ENCODE measurements at places on chromosomes 7 and 10. TPM values are rescaled to one million over a fixed set of nuclear protein-coding genes. Genes with fewer than 3 reads are reported as not detected.

GRCh38 chr7:2006231-2006771 is 226.4 kb downstream of the MAD1L1 start:
- DNase-seq: no peak

GRCh38 chr7:44045226-44046014 is 918 bp downstream of the DBNL start:
- DNase-seq: no peak

- DNase-seq: no peak
Measured at GRCh38 chr7:141838581-141838980, 2.7 kb downstream of the PRSS37 start.

DNA sequence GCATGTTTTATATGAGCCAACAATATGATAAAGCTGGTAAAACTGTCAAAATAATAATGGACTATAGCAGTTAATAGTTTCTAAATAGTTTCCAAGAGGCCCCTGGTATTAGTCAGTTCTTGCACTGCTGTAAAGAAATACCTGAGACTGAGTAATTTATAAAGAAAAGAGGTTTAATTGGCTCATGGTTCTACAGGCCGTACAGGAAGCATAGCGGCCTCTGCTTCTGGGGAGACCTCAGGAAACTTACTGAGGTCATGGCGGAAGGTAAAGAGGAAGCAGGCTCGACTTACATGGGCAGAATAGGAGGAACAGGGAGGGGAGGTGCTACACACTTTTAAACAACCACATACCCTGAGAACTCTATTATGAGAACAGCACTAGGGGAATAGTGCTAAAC is 104.6 kb downstream of the PPP1R9A start:
- DNase-seq: no peak

GRCh38 chr7:116706668-116707126 is 34.7 kb downstream of the MET start:
- DNase-seq: no peak

- no peak for DNase-seq
Measured at GRCh38 chr10:102682416-102682815, 31.8 kb downstream of the ARL3 start.

- no peak for DNase-seq
Measured at GRCh38 chr7:107591421-107591820, 11.4 kb downstream of the BCAP29 start.

GRCh38 chr7:35313575-35313974 is 59.7 kb upstream of the TBX20 start:
- DNase-seq: no peak

DNA sequence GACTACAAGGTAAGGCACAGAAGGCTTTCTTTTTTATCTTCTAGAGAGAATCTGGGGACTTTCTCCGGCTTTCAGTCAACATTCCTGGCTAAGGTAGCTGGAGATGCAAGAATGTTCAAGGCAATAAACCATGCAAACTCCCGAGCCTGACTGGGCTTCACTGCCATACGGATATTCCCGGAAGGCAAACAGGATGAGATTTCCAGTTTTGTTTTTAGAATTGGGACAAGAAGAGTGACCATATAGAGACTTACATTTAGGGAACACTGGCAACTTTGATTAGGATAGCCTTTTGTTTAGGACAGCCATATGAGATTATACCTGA is 269 bp downstream of the CALD1 start:
- DNase-seq: no peak

DNA sequence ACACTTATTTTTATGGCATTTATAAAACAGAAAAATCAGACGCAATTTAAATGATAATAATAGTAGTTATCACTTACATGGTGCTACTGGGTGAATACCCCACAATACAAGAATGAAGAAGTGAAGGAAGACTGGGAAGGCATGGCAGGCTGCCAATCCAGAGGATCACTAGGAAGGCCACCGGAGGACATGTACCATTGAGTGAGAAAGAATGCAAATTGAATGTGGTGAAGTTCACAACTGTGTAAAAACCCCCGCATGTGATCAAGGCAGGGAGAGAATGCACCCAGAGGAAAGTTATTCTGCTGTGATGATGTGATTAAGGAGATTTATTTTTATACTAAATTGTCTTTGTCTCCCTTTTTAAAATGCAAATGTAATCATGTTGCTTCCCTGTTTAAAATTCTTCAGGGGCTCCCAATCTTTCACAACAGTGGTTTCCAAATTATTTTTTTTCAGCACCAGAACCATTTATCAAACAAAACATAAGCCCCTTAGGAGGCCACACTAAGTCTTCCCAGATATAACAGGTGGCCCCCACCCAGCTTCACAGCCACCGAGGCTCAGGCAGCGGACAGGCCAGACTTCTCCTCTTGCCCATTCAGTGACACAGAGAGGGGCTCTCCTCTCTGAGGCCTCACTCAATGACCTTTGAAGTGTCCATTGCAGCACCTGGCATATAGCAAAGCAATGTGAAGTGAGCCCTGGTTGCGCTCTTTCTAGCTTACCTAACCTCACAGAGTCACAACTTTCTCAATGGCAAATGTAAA is 59.6 kb downstream of the FRMPD2 start:
- no peak for DNase-seq

GRCh38 chr7:90485734-90486316 is 16.4 kb downstream of the PTTG1IP2 start:
- DNase-seq: no peak

DNA sequence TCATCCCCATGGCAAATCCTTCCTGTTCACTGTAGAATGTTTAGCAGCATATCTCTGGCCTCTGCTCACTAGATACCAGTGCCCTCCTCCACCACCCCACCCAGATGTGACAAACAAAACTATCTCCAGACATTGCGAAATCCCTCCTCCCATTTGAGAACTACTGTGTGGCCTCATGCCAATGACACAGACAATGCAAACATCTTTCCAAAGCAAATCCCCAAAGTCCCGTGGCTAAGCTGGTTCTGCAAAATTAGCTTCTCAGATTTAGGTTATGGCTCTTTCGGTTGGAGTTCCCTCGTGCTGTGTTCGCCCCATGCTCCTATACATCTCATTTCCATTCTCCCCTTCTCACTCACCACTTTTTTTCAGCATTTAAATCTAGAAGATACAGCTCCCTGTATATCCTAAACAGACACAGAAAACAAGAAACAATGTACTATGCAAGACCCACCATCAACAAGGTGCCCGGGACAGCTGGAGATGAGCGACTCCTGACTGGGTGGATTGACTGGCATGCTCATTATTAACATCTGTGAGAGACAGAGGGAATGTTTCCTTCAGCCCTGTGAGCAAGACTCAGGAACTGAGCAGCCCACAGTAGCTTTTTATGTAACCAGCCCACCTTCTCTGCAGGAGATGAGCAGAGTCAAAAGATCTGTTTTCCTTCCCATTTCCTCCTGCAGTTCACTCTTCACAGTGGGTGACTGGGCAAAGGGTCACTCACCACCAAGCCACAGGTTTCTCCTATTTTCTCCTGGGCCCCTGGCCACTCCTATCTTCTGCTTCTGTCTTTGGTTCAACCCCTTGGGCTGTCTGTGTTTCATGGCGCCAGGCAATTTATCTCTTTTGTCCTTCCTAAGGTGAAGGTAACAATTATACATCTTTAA is 225.7 kb upstream of the AOAH start:
- DNase-seq: peak; percentile 55

DNA sequence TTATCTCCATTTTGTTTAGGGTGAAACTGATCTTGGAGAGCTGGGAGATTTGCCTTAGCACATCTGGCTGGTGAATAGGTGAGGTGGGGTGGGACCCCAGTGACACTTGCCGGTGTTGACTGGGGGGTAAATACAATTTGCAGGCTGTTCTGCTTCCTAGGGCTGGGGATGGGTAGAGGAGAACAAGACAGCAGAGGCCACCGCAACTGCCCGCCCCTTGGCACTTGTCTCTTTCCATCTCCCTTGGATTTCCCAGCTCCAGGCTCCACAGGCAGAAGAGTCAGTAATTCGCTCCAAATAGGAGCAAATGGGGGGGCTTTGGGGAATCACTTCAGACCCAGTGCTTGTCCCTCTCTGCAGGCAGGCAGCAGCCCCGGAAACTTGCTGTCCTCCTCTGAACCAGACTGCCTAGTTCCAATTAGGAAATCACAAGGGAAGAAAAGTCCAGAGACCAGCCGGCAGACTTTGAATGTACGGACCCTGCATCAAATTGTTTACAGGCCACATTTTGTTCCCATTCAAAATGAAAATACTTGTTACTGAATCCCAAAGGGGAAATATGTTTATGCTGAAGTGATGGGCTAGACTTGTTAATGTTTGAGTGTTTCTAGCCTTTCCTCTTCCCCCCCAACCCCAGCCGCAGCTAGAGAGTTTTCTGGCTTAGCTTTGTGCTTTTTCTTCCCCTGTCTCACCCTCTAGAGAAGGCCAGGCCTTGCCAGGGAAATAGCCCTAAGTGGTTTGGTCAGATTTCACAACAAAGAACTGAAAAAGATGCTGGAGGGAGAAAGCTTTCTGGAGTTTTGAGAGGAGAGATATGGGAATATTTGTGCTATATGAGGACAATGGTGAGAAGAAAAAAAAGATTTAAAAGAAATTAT is 10.0 kb upstream of the INPP5F start:
- no peak for DNase-seq

DNA sequence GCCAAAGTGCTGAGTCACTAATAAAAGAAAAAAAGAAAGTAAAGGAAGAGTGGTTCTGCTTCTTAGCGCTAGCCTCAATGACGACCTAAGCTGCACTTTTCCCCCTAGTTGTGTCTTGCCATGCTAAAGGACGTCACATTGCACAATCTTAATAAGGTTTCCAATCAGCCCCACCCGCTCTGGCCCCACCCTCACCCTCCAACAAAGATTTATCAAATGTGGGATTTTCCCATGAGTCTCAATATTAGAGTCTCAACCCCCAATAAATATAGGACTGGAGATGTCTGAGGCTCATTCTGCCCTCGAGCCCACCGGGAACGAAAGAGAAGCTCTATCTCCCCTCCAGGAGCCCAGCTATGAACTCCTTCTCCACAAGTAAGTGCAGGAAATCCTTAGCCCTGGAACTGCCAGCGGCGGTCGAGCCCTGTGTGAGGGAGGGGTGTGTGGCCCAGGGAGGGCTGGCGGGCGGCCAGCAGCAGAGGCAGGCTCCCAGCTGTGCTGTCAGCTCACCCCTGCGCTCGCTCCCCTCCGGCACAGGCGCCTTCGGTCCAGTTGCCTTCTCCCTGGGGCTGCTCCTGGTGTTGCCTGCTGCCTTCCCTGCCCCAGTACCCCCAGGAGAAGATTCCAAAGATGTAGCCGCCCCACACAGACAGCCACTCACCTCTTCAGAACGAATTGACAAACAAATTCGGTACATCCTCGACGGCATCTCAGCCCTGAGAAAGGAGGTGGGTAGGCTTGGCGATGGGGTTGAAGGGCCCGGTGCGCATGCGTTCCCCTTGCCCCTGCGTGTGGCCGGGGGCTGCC is at the start of gene IL6:
TSS of gene IL6 (plus strand) at position 294 of the 807 bp plus-strand sequence. CDS start at position 357, 63 bp downstream.
- peak; percentile 76 for DNase-seq

DNA sequence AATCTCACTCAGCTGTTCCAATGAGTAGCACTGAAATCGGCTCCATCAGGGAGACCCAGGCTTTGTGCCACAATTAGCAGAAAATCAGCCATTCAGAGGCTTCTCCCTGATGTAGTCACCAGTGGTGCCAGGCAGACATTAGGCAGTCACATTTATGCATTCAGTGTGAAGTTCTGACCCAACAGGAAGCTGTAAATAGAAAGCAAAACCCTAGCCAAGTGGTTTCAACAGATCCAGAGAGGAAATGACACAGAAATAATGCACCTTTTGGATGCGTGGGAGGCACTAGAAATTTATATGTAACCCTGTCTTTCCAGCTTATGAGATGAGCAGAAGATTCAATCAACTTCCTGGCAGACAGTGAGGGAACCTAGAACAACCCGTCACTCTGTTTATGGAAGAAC is 186.4 kb downstream of the PDE1C start:
- DNase-seq: peak; percentile 11

- no peak for DNase-seq
Measured at GRCh38 chr7:22482503-22482902, 17.5 kb downstream of the STEAP1B start.

DNA sequence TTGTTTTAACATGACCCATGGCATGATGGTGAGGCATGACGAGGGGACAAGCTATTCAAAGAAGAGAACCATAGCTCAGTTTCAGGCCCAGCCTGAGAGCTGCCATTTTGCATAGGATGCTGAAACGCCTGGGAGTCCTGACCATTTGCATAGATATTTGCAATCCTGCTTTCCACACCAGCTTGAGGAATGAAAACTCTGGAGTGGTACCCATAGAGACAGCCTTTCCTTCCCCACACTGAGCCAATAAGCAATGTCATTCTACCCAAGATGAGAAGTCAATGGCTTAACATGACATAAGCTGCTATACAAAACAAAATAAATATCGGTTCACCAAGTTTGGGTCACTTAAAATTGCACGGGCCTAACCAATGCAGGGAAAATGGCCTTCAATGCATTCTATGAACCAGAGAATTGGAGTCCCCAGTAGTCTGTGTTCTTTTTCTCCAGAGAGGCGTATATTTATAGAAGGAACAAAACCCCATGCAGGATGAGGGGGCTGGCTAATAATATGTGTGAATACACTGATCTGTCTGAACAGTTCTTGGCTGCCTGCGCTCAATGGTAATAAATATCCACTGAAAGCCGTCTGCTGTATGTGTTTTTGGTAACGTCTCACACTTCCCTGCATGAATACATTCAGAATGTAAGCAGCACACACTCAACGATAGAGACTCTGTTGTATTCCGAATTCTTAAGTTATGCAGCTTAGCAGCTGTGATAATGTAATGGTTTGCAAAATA is 329.3 kb downstream of the FRMD4A start:
- no peak for DNase-seq

NPSR1 gene
- not detected for polyA plus RNA-seq

PLAC9 gene
- polyA plus RNA-seq: 67.6 TPM

PRTFDC1 gene
- 28.8 TPM for polyA plus RNA-seq

SPDYE6 gene
- not detected for polyA plus RNA-seq

NXPH1 gene
- polyA plus RNA-seq: 25.8 TPM

BHLHA15 gene
- polyA plus RNA-seq: 0.57 TPM

CLDN4 gene
- polyA plus RNA-seq: 0.04 TPM

AOC1 gene
- 0.32 TPM for polyA plus RNA-seq

CACNA2D1 gene
- 28.9 TPM for polyA plus RNA-seq

RBP3 gene
- polyA plus RNA-seq: not detected

MKLN1 gene
- polyA plus RNA-seq: 25.5 TPM

LGI1 gene
- polyA plus RNA-seq: 5.0 TPM

CHAT gene
- not detected for polyA plus RNA-seq

TYW1B gene
- 1.8 TPM for polyA plus RNA-seq

Data from adrenal gland (tissue), 19 donors.